ENCODE measurements at places on chromosomes 4 and X. TPM values are rescaled to one million over a fixed set of nuclear protein-coding genes. Genes with fewer than 3 reads are reported as not detected.

GRCh38 chr4:122652379-122652778, 31.5 kb upstream of the IL21 start:
- peak; percentile 15 for DNase-seq

GRCh38 chr4:152398060-152398459, 137.8 kb downstream of the FBXW7 start:
- no peak for DNase-seq

GRCh38 chrX:13043138-13043537, 1.3 kb downstream of the FAM9C start:
- DNase-seq = no peak

The ANXA10 gene
- not detected for polyA plus RNA-seq

The FRG2 gene
- polyA plus RNA-seq = not detected

The AP1AR gene
- 11.6 TPM for polyA plus RNA-seq

Data from muscle of arm (tissue), 14 donors.